ENCODE measurements at places on chromosomes 1 and 21.

DNA sequence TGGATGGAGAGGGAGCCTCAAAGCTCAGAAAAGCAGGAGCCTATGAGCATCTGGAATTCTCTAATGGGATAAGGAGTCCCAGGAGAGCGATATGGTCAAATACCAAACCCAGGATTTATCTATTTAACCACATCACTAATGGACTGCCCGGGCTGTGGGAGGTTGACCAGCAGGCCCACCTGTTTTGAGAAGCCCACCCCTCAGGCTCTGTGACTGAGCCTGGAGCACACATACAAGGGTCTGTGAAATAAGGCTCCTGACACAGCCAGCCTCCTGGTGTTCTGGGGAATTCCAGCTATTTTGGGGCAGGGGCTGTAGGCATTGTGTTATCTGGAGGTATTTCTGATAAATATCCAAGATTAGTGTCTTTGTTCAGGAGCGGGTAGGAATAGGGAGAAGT is 132.0 kb upstream of the C1orf21 start:
- DNase-seq = no peak

DNA sequence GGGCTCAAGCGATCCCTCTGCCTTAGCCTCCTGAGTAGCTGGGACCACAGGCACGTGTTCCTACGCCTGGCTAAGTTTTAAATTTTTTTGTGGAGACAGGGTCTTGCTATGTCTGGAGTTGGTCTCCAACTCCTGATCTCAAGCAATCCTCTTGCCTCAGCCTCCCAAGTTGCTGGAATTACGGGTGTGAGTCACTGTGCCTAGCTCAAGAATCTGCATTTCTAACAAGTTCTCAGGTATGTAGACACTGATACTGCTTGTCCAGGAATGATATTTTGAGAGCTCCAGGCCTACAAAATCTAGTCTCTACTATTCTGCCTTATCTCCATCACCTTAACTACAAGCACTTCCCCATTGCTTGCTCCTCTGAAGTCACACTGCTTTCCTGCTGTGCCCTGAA is 22.3 kb downstream of the ANGPTL7 start:
- no peak for DNase-seq

- DNase-seq = no peak
These were observed 85.2 kb downstream of the UCK2 start for GRCh38 chr1:165912638-165913037.

DNA sequence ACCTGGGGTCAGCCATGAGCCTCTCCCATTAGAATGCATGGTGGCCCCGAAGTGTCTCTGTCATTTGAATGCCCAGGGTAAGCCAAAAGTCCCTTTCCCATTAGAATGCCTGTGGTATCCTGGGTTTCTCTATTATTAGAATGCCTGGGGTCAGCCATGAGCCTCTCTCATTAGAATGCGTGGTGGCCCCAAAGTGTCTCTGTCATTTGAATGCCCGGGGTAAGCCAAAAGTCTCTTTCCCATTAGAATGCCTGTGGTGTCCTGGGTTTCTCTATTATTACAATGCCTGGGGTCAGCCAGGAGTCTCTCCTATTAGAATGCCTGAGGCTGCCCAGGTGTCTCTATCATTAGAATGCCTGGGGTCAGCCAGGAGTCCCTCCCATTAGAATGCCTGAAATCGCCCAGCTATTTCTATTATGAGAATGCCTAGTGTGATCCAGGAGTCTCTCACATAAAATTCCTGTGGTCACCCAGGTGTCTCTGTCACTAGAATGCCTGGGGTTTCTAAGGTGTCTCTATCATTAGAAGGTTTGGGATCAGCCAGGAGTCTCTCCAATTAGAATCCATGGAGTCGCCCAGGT is 65.5 kb downstream of the RNF187 start:
- DNase-seq = no peak

- DNase-seq = no peak
These were observed 58.7 kb downstream of the IGSF21 start for GRCh38 chr1:18166341-18166740.

DNA sequence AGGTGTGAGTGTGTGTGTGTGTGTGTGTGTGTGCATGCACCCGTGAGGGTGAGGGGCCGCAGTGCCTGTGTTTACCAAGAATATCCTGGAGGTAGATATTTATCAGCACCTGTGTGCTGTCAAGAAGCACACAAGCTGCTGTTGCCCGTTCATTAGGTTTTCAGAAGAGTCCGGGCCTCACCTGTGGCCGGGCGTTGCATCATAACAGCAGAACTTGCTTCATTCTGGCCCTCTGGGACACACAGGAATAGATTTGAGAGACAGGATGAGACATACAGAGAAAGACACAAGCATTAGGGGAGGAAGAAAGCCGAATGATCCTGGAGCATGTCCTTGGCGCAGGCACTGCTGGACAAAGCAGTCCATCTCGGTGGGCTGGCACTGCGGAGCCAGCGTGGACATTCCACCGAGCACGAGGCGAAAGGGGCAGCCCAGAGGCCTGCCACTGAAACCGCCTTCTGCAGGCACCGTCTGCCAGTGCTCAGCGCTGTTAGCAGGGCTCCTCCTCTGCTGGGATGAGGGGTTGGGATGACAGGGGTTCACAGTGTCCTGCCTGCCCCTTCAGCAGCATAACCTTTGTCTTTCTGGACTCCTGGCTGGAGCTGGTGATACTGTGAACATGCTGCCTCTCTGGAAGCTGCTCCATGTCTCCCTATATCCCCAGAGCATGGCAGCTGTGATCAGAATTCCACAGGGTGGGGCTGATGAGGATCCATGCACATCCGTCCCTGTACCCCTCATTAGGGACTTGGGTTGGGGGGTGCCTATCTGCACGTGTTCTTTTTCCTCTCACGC is 81.1 kb downstream of the PEX14 start:
- no peak for DNase-seq

DNA sequence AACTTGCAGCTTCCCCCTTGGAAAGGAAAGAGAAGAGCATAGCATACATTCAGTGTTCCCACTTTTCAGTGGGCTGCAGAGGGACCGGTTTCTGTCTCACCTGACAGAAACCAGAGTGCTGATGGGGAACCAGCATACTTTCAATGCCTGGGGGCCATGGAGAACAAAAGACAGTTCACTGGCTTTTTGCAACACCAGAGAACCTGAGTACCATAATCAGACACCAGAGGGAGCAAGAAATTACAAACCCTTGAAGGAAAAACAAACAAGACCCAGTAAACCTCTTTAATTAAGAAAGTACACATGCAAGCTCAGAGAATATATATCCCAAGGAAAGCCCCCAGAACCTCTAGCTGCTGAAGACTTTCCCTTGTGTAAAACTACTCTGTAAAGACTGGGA is 51.1 kb downstream of the CSMD2 start:
- no peak for DNase-seq

- no peak for DNase-seq
These were observed 41.0 kb upstream of the RASAL2 start for GRCh38 chr1:178052650-178053461.

GRCh38 chr1:107762751-107763390 is 202.1 kb downstream of the VAV3 start:
- DNase-seq = no peak

DNA sequence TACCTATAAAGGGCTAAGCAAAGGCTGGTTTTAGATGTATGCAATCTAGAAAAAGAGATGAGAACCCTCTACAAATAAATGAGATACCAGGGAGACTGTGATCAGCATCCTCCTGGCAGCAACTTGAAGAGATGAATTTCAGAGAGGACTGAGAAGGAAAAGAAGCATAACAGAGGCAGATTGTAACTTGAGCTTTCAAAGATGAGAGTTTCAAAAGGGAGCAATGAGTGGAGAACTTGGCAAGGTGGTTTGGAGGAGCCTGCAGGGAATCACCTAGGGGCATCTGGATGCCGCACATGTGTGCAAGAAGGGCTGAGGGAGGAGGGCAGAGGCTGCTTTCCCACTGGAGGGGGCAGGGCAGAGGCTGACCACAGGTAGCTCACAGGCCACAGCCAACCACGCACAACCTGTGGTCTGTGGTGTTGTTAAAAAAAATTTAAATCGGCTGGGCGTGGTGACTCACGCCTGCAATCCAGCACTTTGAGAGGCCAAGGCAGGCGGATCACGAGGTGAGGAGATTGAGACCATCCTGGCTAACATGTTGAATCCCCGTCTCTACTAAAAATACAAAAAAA is 50.2 kb downstream of the PCNX2 start:
- DNase-seq = no peak

- DNase-seq = no peak
These were observed 119.6 kb downstream of the ATG4C start for GRCh38 chr1:62903522-62903921.

DNA sequence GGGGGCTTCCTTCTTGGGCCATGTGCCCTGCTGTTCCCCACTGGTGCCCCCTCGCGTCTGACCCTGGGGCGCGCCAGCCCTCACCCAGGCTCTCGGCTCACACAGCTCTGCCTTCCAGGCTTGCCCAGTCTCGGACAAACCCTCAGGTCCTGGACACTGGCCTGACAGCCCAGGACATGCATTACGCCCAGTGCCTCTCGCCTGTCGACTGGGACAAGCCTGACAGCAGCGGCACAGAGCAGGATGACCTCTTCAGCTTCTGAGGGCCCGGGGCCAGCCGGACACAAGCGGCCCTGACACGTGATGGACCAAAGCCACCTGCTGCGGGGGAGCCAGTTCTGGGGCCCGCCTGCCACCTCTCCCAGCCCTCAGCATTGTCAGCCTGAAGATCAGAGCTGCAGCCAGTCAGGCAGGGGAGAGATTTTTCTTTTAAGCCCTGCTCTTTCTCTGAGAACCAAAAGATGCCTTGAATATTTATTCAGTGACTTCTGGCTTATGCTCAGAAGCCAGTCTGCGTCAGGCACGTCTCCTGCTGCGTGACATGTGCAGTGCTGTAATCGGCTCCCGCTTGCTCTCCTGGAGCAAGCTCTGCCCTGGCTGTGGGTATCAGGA is 23.4 kb downstream of the LDLRAP1 start:
- DNase-seq = no peak

DNA sequence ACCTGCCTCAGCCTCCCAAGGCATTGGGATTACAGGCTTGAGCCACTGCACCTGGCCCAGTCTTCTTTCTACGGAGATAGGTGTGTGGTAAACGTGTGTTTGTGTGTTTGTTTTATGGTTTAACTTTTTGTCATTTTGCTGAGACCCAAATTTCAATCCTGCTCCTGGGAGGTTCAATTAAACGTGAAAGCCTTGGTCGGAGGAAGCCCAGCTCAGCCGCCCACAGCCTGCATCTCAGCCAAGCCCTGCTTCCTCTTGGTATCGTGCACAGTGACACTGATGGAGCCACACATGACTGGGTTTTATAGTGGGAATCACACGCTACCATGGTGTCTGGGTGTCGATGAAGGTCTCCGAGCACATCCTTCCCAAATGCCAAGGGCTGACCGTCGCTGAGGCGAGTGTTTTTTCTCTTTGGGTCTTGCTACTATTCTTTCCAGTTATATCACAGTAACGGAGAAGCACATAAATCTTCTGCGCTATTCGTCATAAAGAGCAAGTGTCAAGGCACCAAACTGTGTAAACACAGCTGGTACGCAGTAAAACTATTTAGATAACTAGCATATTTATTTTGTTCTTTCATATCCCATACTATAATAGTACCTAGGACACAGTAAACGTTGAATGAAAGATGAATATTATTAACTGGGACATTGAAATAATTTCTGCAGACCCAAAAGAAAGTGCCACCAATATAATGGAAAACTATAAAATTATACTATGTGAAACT is 39.3 kb downstream of the HLCS start:
- DNase-seq = no peak

Data from stimulated activated CD8-positive, alpha-beta memory T cell treated with anti-CD3 and anti-CD28 coated beads, Interleukin-4, amount 100 ng/mL, for 4 hours (primary cell).